Stimulated activated CD8-positive, alpha-beta memory T cell treated with anti-CD3 and anti-CD28 coated beads, Interleukin-2, amount 100 ng/mL, for 1 hour (primary cell): ENCODE measurements at places on chromosomes 3 and 15.

- no peak for DNase-seq
These were observed 49.4 kb downstream of the ITGB5 start for GRCh38 chr3:124837730-124838186.

DNA sequence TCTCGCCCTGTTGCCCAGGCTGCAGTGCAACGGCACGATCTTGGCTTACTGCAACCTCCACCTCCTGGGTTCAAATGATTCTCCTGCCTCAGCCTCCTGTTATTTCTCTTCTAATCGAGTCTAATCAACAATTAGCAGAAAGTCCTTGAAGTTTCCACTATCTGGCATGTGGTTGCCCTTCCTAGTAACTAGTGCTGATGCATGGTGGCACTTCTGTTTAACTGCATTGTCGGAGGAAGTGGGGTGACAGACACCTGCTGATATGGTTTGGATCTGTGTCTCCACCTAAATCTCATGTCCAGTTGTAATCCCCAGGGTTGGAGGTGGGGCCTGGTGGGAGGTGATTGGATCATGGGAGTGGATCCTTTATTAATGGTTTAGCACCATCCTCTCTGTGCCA lies 9.2 kb downstream of the CRTAP start:
- no peak for DNase-seq

GRCh38 chr3:150237490-150237889 lies 170.6 kb upstream of the TSC22D2 start:
- DNase-seq = no peak

- DNase-seq = no peak
These were observed 16.6 kb downstream of the EIF4E3 start for GRCh38 chr3:71708476-71709105.
